ENCODE measurements at places on chromosomes 7 and 10.

DNA sequence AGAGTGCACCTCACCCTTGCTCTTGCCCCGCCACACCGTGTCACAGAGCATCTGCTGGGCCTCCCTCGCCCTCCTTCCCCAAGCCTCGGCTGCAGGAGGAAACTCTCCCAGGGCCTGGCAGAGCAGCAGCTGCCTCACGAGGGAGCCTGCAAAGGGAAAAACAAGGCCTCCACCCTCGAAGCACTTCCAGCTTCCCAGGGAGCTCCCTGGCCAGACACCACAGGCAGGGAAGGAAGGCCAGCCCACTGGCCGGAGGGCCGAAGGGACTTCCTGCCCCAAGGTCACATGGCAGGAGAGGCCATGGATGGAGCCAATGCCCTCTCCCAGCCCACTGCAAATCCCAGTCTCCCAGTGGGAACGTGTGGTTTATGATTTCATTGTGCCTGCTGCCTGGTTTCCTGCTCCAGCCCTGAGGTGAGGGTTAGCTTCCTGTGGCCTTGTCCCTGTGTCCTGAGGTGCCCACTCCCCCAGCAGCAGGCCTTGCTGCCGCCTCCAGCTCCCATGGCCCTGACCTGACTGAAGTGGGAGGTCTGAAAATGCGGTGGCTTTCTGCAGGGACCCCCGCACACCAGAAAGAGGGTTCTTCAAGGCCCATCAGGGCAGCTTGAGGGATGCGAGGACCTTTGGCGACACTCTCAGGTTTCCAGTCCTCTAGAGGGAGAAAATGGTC, 100.5 kb upstream of the PPIF start:
- no peak for DNase-seq

GRCh38 chr7:82742163-82742562, 298.6 kb upstream of the CACNA2D1 start:
- DNase-seq: no peak

GRCh38 chr7:123198668-123199652, 809 bp downstream of the SLC13A1 start:
- no peak for DNase-seq

DNA sequence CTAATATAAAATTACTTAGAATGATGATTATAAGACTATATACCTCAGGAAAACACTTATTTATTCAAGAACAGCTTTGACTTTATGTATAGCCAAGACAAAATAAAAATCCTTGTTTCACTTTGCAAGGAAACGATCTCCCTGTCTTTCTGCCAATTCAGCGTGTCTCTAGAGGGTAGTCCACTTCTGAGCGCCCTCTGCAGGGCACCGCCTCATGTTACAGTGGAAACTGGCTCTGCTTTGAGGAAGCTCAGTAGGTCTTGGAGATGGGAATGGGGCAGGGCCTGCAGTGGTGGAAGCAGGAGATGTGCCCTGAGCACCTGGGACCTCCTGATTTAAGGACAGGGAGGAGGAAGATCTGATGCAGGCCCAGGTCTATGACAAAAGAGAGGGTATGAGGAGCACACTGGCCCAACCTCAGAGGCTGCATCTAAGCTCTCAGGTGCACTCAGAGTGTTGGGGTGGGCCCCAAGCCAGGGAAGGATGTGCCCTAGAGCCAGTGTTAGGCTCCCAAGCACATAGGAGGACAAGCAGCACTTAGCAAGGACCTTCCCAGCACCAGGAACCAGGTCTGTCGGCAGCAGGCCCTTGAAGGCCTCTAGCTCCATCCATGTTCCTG, 481.0 kb downstream of the TNS3 start:
- DNase-seq: no peak

DNA sequence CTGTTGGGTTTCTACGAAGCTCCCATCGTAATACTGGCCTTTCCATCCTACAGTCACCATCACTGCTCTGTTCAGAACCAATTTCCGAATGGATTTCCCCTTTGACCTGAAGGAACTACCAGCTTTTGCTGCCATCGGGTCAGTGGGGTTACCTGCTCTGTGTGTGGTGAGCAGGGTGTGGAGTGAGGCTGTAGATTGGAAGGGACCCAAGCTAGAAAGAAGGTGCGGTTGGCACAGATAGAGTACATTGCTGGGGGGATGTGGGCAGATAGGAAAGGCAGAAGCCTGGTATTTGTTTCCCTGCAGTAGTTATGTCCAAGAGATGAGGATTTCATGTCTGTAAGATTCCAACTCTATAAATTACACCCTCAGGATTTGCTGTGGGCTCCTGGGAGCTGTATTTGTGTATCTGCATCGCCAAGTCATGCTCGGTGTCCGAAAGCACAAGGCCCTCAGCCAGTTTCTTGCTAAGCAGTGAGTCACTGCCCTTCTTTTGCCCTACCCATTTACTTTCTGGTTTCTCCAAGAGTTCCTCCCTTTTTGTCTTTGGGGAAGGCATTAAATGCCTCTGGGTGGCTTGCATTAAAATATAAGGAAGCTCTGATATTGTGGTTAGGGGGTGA, 15.4 kb downstream of the CLCN1 start:
- DNase-seq: peak; percentile 86

- no peak for DNase-seq
Observed at GRCh38 chr7:116518961-116519360, 5.9 kb upstream of the CAV1 start.

- no peak for DNase-seq
Observed at GRCh38 chr7:26162431-26162830, 10.4 kb downstream of the NFE2L3 start.

DNA sequence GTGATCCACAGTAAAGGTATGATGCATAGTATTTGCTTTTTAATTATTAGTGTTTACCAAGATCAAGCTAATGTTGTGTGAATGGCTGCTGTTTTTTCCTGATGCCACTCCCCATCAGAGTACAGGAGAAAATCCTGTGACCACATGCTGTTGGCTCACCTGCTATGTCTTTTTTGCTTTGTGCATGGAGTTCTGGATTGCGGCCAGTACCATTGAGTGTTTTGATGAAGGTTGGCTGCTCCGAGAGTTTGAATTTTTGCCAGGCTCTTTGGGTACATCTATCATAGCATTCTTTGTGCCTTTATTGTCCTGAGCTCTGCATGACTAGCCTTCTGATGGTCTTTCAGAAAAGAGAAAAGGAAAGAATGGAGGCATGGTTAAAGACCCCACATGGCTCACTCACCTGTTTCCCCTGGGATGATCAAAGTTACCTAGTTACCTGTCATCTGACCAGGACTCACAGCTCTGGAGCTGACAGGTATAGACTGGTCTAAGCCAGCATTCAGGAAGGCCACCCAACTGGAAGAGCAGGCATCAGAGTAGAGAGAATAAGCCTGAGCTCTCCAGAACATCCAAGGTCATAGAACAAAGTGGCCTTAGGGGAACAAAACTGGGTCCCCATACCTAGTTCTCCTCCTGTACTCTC, 11.8 kb upstream of the SGPL1 start:
- DNase-seq: no peak

DNA sequence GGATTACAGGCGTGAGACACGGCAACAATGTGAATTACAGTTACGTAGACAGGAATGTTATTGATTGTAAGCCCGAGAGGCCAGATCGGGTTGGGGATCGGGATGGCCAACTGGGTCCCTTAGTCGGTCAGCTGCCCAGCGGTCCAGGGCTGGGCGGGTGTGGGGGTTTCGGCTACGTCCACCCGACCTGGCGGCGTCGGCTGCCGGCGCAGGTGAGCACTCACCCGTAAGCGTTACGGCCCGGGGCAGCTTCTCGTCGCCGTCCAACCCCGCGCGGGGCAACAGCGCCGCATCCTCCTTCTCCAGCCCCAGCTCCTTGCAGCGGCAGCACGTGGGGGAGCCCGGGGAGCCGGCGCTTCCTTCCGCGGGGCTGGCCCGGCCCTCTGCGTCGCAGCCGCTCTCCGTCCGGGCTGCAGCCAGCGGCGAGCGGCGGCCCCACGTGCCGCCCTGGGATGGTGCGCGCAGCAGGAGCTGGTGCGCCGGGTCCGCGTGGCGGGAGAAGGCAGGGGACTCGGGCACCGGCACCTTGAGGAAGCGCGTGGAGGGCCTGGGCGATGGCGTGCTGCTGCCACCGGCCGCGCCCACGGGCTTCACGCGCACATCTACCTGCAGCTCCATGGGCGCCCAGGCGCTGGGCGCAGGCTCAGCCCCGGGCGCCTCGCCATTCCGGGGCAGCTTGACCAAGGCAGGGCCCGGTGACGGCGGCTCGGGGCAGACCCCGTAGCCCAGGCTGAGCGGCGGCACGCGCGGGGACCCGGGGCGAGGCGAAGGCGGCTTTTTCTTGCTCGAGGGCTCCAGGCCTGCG, 609 bp downstream of the KLRG2 start:
- DNase-seq: no peak

GRCh38 chr7:29468196-29468595, 95.4 kb upstream of the PRR15 start:
- no peak for DNase-seq

- DNase-seq: no peak
Observed at GRCh38 chr7:156324201-156324600, 316.4 kb upstream of the RNF32 start.

GRCh38 chr10:89588671-89589070, 53.3 kb upstream of the SLC16A12 start:
- no peak for DNase-seq

- no peak for DNase-seq
Observed at GRCh38 chr10:6254201-6254600, 51.5 kb downstream of the PFKFB3 start.

DNA sequence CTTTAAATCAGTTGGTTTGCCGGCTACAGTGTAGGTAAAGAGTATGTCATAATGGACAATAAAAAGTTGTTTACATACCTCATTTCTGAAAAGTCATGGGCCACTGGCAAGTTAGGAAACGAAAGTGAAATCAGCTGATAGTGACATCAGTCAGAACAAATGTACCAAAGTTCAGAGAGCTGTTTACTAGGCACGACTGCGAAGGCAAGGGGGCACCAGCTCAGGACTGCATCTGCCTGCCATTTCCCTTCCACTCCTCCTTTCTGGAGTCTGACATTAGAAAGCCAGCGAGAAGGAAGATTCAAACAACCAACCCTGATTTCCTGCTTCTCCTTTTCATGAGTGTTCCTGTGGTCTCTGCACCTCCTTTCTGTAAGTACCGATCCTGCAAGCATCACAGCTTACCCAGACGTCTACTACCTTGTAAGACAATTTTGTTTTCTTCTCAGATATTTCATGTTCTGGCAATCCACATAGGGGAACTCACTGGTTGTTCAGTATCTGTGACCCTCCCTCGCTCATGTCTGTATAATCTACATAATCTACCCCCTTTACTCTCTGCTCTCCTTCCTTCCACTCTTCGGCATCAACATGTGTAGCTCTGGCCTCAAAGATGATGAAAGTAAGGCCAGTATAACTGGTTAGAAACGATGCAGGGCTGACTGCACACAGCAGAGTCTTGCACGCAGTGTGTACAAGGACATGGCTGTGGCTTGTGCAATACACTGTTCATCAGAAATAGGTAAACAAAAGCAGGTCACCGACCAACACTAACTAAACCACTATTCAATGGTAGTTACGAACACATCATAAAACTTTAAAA, at the start of gene TMEM140:
Gene TMEM140, plus strand, starts transcription at position 174 of the 823 bp plus-strand sequence. CDS start 16,370 bp downstream, outside the sequence.
- peak; percentile 48 for DNase-seq

DNA sequence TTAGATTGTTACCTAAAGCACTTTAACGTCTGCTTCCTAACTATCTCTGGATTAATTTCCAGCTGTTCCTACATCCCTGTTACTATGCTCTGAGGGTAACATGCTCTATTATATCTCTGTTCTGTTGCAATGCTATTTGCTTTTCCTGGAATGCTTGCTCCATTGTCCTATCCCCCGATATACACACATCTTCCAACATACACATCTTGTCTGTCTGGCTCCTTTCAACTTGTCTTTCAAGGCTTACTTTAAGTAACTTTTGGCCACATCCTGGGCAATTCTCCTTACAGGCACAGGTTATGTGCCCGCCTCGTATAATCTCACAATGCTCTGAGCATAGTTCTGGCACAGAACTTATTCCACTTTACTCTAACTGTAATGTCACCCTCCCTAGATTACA, 96.2 kb downstream of the CDK6 start:
- no peak for DNase-seq

GRCh38 chr10:132225849-132226205, 39.1 kb downstream of the DPYSL4 start:
- no peak for DNase-seq

DNA sequence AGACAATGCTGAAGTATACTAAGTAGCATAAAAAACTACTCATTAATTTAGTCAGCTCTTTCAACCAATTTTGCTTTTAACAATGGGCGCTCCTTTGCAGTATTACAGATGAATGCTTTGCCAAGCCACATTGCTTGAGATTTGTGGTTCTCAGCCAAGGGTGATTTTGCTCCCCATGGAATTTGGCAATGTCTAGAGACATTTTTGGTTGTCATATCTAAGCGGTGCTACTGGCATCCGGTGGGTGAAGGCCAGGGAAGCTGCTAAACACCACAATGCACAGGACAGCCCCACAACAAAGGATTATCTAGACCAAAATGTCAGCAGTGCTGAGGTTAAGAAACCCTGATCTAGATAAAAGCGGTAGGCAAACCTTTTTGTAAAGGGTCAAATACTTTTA, 112.0 kb downstream of the UBE2H start:
- no peak for DNase-seq

DNA sequence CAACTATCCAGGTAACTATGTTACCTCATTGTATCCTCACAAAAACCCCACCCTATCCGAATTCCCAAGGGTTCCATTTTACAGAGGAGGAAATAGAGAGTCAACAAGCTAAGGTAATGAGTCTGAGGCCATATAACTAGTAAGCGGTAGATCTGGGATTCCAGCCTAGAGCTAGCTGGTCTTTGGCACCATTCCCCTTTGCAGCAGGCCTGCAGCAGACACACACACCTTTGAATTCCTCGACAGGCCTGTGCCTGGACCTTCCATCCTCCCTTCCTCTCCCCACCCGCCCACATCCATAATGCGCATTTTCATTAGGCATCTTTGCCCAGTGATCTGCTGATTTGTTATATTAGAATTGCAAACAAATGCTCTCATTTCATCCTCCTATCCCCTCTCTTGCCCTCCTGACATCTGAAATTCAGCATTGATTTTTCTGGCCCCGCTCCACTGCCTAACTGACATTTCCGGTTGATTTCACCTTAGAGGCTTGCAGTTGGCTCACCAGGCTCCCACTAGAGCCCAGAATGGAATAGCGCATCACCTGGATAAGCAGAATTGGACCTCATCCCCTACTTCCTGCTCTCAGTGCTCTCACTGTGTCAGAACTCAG, 129.5 kb downstream of the PLXNA4 start:
- no peak for DNase-seq

- no peak for DNase-seq
Observed at GRCh38 chr7:119065966-119066365, 841.5 kb downstream of the ANKRD7 start.

- no peak for DNase-seq
Observed at GRCh38 chr10:69497231-69497561, 45.9 kb downstream of the TSPAN15 start.

DNA sequence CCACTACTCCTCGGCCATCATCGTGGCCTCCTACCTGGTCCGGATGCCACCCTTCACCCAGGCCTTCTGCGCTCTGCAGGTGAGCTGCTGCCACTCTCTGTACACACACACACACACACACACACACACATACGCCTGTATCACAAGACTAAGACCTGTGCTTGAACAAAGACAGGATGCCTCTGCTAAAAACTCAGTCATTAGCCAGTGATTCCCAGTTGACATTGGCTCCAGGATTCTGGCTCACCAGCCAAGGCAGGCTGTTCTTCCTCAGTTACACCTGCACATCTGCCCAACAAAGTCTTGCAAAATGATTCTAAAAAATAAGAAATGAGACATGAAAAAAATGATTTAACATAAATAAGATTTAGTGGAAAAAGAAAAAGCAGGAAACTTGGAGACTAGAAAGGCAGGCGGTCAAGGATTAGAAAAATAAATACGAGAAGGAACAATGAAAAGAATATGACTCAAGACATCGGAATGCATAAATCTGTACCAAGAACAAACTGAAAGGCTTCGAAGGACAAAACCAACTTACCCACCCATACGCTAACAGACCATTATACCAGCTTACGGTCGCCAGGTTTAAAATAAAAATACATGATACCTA, 7.4 kb upstream of the LRRC18 start:
- no peak for DNase-seq
